ENCODE measurements at places on chromosomes 3 and 15.

DNA sequence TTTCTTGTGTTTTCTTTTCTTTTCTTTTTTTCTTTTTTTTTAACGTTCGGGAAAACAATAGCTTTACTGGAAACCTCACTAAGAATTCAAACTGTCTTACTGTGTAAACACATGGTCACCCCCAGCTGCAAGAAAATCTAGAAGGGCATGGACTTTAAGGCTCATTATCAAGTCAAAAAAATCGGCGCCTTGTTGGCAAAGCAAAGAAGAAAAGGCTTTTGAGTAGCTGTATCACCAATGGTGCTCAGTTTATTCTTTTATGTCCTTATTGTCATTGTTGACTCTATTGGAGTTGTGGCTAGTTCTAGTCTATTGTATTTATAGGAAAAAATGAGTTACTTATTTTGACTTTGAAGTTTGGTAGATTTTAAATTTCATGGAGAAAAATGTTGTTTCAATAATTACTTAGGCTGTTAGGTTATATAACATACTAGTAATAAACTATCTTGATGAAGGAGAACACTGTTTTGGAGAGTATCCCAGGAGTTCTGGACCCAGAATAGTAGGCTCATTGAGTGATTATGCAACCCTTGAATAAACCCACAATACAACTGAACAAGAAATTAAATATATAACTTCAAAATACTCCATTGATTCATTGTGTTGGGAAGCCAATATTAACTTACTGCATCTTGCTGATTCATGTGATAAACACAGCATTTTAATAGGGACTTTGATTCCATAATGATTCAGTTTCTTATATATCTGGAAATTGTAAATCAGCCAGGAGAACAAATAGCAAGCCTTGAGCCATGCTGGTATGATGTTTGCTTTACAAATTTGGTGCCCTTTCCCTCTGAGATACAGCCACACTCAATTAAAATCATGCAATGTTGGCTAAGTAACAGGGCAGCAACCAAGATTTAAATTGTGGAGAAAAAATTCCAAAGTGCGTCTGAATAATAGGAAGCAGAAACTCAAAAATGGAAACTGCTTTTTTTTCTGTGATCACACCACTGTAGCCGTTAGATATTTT, 27.8 kb upstream of the GOLIM4 start:
- DNase-seq, result no peak

GRCh38 chr3:198065897-198066296, 105.9 kb downstream of the LMLN start:
- no peak for DNase-seq

DNA sequence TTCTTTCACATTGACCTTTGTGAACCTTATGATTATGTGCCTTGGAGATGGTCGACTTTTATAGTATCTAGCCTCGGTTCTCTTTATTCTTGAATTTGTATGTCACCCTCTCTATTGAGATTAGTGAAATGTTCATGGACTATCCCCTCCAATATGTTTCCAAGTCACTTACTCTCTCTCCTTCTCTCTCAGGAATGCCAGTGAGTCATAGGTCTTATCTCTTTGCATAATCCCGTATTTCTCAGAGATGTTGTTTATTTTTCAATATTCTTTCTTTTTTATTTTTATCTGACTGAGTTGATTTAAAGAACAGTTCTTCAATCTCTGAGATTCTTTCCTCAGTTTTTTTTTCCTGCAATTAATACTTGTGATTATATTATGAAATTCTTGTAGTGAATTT, 411.6 kb upstream of the CADM2 start:
- no peak for DNase-seq

- DNase-seq, result no peak
Observed at GRCh38 chr15:62749036-62749815, 293.3 kb upstream of the TPM1 start.

DNA sequence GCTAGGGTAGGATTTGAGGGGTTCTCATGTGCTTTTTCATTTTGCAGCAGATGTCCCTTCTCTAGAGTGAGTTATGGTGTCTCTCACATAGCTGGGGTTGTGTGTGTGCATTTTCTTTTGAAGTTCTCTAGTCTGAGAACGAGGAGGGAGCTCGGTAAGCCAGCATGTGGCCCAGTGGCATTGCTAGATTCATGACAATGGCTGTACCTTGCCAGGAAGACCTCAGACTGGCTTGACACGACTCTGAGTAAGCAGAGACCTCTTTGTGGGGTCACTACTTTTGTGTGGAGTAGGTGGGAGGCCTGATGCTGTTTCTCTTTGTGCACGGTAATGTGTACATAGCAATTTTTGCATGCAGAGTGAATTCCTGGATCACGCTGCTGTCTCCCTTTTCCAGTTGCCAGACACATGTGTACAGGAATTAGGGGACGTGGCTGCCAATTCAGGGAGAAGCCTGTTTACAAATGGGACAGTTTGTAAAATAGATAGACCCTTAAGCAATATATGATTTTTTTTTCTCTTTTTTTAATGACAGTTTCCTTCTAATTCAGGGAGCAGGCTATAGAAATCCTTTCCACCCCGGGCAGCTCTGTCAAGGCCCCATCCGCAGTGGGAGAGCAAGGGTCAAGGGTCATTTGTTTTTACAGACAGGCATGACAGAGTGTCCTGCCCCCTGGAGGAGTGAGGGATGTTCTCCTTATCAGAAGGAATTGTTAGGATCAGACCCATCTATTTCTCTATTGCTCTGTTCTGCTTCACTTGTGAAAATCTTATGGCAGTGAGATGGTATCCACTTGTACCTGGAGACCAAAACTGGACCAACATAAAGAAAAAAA, 4.6 kb downstream of the CACNA1D start:
- DNase-seq, result no peak

DNA sequence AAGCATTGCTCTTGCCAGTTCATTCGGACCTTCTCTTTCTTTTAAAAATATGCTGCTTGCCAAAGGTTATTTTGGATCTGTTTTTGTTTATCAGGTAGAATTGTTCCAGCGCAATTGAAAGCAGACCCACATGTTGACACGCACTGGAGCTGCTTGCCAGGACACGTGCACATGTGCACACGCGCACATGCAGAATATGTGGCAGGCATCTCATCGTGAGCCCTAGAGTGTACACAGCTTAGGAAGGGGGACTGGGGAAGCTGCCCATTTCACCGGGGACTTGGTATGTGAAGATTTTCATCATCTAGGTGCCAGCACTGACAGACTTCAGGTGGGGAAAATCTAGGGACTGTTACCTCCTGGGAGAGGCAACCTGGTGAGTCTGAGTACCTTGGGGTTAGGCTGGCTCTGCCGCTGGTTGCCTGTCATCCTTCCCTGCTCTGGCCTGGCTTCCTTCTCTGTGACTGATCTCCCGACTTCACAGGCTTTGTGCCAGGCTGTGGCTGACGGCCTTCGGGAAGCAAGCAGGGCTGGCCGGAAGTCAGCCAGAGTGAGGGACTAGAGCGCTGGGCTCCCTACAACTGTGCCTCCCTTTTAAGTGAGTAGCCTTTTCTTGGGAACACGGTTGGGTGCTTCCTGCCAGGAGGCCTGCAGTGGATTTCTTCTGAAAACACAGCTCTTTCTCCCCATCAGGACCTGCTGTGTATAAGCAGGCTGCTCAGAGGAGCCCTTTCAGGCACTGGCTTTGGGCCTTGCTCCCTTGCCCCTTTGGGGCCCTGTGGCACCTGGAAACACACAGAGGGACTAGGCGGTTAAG, 129.3 kb downstream of the EEFSEC start:
- peak; percentile 20 for DNase-seq

- peak; percentile 4 for DNase-seq
Observed at GRCh38 chr15:35886765-35887164, 340.8 kb upstream of the DPH6 start.

DNA sequence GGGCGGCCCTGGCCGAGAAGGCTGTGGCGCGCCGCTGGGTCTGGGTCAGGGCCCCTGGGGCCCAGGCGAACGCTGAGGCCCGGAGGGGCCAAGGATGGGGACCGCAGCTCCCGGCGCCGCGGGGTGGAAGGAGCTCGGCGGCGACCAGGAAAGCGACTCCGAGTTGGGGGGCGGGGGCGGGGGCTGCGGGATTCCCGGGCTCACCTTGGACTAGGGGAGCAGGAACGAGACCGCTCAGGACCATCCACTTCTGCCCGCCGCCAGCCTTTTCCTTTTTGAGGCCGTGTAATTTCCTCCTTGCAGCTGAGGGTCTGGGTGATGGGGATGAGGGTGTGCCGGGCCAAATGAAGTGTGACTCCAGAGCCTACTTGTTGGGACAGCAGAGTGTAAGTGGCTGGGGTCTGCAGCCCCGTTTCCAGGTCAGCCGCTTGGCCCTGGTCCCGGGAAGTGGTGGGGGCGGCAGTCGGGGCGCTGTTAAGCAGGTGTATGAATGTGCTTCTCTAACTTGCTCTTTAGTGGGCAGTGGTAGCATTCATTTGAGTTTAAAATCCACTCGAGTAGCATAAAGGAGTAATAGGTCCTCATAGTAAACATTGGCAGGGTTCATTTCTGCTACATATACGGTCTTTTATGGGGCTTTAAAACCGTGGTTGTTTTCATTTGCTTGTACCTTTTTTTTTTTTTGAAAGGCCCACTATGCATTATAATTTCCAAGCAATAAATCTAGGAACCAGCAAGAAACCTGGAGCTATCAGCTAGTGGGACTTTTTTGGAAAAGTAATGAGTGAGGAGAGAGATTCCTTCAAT, 717 bp downstream of the PXK start:
- no peak for DNase-seq

- DNase-seq, result peak; percentile 27
Observed at GRCh38 chr3:171058058-171058457, 31.5 kb upstream of the SLC2A2 start.

DNA sequence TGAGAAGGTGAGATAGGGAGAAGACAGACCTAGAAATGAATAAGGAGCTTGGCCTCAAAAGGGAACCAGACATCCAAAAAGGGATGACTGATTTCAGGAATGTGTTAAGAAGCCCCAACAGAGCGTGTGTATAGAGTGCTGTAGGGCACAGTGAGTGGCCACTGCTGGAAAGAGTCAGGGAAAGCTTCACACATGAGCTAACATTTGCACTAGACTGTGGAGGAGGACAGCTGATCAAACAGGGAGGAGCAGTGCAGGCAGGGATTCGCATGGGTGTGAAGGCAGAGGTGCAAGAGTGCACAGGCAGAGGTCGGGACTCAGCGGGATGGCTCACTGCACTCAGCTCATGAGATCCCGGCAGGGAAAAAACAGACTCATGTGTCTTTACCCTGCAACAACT, 61.8 kb downstream of the NPTN start:
- DNase-seq, result no peak

GRCh38 chr3:67831262-67831661, 176.8 kb upstream of the SUCLG2 start:
- no peak for DNase-seq

GRCh38 chr15:39616731-39617455, 36.0 kb downstream of the THBS1 start:
- DNase-seq, result no peak

- no peak for DNase-seq
Observed at GRCh38 chr15:53548236-53548635, 211.2 kb downstream of the WDR72 start.

DNA sequence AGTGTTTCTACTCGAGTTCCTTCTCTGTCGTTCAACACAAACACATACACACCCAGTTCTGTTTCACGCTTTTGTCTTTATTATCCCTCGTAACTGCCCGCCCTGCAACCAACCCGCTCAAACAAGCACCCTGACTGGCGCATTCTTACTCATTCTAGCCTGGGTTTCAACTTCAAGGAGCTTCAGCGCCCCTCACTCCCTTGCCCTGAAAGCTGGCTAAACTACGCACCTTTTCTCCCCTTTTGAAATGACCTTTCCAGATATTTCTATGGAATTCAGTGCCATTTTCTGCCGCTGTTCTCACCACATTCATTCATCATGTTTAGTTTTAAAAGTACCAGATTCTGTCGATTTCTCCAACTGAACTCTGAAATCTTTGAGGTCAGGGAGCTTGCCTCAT, 653 bp upstream of the MFSD1 start:
- DNase-seq, result no peak

DNA sequence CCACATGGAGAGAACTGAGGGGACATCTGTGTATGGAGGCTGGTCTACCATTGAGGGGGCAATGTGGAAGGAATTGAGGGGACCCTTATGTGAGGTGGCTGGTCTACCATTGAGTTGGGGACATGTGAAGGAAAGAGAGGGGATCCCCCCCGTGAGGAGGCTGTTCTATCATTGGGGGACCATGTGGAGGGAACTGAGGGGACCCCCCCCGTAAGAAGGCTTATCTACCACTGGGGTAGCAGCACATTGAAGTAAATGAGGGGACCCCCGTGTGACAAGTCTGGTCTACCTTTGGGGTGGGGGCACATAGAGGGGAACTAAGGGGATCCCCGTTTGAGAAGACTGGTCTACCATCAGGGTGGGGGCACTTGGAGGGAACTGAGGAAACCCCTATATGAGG, 158.0 kb downstream of the FBLN2 start:
- no peak for DNase-seq

GRCh38 chr3:74591342-74591741, 23.1 kb downstream of the CNTN3 start:
- DNase-seq, result no peak

DNA sequence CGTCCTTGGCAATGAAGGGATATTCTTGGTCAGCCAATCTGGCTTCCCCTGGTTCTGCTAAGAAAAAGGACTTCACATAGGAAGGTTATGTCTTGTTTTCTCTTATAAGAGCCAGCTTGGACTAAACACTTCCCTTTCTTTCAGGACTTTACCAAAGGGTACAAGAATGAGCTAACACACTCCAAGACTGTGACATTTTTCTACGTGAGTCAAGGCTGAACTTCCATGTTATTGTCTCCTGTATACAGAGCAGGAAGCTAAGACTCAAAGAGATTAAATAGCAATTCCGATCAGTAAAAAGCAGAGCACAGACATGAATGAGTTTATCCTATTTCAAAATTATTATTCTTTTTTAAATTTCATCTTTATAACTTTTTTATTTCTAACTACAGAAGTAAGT, 63.3 kb upstream of the STT3B start:
- DNase-seq, result no peak

DNA sequence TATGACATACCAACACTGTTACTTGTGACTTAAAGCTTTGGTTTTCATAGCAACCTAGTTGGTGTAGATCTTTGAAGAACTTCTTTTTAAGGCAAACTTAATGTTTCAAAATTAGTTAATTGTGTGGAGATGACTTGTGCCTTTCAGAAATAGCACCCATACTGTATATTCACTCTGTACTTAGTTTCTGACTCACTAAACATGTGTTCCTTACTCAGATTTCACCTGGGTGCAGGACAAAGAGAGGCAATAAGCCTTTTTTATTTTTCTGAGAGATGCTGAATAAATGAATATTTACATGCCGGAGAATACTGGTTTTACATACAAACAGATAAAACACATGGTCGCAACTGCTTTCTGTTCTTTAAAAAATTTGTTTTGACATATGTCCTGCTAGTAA, 44.8 kb downstream of the SLC25A26 start:
- no peak for DNase-seq
